Neuronal stem cell (in vitro differentiated cells): ENCODE measurements at places on chromosomes 16 and 17.

DNA sequence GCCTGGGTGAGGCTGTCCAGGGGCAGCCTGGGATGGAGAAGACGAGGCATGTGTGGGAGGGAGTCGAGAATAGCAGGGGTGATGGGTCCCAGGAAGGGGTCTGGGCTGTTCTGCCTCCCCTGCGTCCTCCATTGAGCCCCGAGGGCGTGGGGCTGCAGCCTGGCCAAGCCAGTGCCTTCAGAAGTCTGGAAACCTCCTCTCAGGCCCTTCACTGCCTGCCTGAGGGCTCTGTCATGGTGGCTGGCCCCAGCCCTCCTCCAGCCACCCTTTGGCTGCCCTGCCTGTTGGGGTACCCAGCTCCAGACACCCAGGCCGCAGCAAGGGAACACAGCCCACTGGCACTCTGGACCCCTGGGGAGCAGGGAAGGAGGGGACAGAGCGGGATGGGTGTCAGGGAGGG, 27.6 kb downstream of the ENGASE start:
- no peak for DNase-seq

- DNase-seq, result peak; percentile 27
Observed at GRCh38 chr17:681738-682529, 32.7 kb downstream of the VPS53 start.

GRCh38 chr16:19071811-19072777, 4.7 kb downstream of the COQ7 start:
- peak; percentile 31 for DNase-seq

- peak; percentile 63 for DNase-seq
Observed at GRCh38 chr17:75240394-75241142, 20.8 kb downstream of the GGA3 start.

- DNase-seq, result no peak
Observed at GRCh38 chr16:13322336-13322735, 420.9 kb downstream of the SHISA9 start.

DNA sequence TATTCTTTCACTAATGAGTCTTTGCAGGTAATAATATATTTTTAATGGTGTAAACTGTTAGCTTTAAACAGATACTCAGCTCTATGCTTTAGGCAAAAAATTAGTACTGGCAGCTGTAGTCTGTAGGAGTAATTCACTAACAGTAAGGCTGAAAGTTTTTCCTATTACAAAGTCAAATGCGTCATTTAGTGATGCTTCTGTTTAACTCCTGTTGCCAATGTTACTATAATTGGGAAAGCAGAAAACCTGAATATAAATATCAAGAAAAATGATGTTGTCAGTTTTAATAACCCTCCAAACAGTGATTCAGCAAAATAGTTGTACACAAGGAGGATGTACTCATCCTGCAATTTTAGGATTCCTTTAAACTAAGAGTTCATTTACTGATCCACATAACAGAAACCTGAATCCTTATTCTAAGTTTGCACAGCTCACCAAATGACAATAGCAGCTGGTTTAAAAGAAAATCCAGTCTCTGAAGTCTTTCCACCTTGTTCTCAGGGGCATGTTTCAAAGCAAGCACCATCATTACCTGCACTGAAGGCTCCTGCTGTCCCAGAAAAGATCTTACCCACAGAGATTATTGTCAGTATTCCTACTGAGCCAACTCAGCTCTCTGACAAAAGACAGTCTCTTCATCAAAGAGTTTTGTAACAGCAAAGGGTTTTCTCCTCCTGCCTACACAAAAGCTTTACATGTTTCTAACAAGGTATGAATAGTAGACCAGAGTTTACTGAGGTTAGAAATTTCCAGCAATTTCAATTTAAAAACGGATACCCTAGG, 4.2 kb downstream of the CDR2 start:
- DNase-seq, result no peak

DNA sequence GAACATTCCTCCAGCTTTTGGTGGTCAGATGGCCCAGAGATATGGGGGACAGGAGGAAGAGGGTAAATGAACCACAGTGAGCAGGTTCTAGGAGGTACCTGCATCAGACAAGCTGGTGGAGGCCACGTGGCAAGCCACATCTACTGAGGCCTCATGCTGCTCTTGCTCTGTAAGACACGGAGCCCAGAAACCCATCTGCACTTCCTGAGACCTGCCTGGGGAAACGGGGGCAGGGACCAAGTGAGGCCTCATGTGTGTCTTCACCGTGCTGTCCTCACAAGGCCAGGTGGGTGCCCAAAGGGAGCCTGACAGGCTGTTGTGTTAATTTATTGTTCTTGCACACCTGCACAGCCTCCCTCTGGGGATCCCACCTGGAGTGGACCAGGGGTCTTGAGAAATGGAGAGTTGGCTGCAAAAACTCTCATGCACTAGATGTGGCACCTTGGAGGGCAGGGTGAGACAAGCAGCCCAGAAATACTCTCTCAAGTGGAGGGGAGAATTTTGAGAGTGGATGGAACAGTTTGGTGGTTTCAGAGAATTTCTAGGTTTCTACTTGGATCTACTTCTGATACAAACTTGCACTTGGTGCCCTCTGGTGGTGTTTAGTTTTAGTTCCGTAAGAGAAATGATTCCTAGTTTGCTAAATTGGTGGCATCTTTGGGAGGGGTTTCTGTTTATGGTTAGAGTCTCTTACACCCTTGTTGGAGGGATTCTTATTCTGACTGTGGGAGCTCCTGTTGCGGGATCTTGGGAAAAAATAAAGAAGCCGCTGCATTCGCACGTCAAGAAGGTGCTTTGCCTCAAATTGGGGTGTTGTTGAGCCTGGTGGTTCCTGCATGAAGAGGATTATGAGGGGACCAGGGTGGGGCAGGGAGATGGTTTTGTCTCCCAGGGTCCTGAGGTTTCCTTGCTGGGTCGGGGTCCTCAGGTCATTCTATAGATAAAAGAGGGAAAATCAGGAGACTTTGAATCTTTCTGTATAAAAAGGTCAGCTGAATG, 47.5 kb downstream of the SLC6A2 start:
- DNase-seq, result peak; percentile 38

GRCh38 chr17:1557355-1558095, 5.1 kb downstream of the PITPNA start:
- DNase-seq, result no peak

DNA sequence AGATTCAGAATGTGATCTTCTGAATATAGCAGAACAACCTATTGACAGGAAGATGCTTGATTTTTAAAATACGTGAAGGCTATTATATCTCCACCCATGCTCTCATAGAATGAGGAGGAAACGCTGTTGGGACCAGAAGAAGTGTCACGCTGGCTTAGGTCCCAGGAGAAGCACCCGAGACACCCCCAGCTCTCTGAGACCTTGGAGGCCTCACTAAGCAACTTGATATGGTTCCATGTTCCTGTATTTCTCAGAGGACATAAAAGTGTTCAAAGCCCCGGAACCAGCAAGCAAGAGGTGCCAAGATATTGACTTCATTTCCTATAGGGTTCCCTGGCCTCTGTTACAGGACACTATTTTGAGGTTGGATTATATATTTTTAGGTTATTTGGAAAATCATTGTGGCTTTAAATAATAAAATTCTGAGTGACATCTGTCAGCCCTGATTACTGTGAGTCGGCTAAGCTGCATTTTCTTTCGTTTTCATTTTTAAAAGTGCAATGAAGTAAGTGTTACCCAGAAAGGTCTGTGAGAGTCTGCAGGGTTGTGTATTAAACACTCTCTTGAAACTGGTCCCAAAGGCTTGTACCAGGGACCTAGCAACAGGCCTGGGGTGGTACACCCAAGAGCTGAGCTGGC, 400.0 kb downstream of the SOX9 start:
- DNase-seq, result no peak

DNA sequence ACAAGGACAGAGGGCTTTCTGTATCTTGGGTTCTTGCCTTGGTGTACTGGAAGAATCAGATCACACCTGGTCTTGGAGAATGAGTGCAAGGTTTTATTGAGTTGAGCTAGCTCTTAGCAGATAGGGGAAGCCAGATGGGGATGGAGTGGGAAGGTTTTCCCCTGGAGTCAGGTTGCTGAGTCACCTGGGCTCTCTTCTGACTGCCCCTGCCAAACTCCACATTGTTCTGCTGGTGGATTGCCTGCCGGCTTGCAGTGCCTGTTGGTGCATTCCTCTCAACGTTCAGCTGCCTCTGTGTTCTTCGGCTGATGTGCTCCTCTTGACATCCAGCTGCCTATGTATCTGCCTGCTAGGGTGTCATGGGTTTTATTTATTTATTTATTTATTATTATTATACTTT, 1431.1 kb downstream of the CDH8 start:
- no peak for DNase-seq

GRCh38 chr17:79760197-79760906, 17.6 kb upstream of the CBX2 start:
- no peak for DNase-seq

DNA sequence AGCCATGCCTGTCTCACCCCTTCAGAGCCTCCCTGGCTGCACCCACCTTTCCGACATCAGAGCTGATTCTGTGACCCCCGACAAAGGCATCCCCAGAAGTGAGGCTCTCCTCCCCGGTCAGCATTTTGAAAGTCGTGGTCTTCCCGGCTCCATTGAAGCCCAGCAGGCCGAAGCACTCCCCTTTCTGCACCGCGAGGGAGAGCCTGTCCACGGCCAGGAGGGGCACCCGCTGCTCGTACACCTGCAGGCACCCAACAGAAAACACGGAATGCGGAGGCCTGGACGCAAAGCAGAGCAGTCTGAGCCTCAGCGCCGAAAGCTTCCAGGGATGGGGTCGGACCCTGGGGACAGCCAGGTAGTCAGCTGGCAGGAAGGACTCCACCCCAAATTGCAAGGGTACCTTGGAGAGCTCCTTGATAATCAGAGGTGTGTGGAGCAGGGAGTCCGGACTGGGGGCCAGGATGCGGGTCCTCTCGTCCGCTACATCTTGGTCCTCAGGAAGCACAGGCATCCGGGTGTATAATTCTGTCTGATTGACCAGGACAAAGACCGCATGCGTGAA, 13.1 kb upstream of the RNPS1 start:
- no peak for DNase-seq

DNA sequence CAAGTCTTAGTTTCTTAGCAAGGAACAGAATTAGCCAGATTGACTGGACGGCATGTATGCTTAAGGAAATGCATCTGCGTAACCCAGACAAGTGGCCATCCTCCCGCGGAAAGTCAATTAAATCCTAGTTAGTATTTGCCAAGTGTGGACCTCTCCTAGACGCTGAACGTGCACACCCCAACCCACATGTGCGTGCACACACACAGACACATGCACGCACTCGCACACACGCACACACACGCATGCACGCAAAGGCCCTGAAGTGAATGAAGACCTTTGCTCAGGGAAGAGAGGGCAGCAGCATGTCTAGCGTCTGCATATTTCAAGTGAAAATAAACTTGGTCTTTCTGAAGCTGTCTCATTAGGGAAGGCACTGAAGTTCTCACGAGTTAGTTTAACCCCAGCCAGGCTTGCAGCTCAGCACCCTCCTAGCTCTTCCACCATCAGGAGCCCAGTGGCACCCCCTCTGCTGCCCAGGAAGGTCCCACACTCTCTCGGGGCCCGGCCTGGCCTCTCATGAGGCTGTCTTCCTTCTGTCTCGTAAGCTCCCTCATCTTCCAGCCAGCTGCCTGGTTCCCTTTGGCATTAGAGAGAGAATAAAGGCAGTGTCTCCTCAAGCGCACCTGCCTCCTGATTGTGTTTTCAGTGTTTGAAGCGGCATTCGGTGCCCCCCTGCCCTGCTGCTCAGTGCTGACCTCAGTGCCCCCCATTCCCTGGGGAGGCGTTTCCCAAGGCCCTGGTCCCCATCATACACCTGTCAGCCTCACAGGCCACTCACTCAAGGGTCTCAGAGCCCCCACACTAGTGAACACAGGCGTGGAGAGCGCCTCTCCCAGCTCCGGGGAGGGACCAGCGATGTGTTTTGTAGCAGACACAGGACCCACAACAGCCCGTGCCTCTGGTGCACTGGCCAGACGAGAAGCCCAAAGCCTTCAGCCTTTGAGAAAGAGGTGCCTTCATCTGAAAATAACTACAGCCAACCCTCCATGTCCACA, 52.2 kb upstream of the CHMP6 start:
- DNase-seq, result no peak
